ENCODE measurements at places on chromosomes 1 and 21.

DNA sequence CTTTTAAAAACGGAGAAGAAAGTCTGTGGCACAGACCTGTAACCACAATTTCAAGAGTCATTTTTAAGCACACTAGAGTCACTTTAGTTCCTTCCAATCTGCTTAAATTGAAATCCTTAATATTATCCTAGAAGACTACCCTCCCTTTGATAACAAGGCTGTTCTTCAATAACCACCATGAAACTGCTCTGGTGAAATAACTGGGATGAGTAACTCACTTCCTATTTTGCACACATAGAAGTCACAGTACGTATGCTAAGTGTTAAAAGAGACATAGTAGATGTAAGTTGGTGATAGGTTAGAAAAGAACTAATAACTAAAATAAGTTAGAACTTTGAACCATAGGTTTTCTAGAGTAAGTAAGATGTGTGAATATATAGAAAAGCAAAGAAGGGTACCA lies 107.8 kb downstream of the NME7 start:
- no peak for DNase-seq

- no peak for DNase-seq
These were observed 216.1 kb upstream of the GRIK3 start for GRCh38 chr1:37250371-37250770.

DNA sequence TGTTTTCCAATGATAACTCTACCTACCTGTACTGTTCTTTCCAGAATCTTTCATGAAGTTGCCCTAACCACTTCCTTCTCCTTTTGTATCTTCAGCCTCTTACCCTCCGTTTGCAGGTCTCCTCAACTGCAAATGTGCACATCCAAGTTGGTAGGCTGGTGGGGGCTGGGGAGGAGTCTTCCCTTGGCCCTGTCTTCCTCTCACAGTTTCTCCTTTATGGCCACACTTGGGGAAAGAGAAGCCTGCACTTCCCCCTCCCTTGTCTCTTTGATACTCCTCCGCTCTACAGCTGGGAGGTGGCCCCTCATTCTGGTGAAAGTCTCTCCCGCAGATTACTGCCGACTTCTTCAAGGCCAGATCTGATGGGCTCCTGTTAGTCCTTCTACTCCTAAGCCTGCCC lies 26.9 kb upstream of the GPR88 start:
- DNase-seq, result no peak

- no peak for DNase-seq
These were observed 10.6 kb upstream of the SPSB1 start for GRCh38 chr1:9281908-9282695.

- no peak for DNase-seq
These were observed 320.3 kb upstream of the VAMP3 start for GRCh38 chr1:7450838-7451237.

GRCh38 chr1:206451134-206451686 lies 19.1 kb upstream of the IKBKE start:
- DNase-seq, result no peak

- DNase-seq, result no peak
These were observed 8.5 kb upstream of the ARF1 start for GRCh38 chr1:228073857-228074545.

- no peak for DNase-seq
These were observed 3.9 kb downstream of the SEMA6C start for GRCh38 chr1:151142411-151143056.

DNA sequence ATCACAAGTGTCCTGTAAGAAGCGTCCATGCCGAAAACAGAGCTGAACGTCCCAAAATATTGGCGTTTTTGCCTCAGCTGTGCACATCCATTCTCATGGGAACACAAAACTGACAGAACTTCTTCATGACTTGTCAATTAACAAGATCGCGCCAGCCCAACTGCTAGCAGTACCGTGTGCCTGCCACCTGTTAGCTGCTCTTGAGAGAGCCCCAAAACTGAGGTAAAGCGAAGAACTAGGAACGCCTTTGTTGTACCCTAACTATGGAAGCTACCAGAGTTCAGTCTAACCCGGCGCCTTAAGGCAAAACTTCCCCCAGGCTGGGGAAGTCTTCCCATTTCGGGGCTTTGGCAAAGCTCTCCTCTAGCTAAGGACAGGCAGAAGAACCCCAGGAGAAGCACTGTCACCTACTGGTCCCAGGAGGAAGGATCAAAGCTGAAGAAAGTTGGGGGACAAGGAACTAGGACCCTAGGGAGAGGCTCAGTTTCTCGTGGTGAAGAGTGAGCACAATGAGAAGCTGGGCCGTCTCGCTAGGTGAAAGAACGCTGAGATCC lies 719 bp downstream of the EYA3 start:
- no peak for DNase-seq

DNA sequence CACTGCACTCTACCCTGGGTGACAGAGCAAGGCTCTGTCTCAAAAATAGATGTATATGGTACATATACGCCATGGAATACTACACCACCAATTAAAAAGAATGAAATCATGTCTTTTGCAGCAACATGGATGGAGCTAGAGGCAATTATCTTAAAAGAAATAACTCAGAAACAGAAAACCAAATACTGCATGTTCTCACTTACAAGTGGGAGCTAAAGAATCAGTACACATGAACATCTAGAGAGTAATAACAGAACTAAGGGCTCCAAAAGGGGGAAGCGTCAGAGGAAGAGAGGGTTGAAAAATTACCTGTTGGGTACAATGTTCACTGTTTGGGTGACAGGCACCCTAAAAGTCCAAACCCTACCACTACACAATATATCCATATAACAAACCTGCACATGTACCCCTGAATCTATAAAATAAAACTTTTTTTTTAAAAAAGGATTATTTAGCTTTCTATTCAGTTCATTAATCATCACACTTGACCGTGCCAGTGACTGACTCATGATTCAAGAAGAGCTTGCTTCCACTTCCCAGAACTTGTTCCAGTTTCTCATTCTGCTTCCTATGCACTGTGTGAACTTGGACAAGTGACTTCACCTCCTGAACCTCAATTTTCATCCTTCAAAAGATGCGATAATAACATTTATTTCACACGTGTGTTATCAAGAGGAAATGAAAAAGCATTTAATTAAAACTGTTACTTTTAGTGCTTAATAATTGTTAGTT lies 109.6 kb downstream of the PLPP3 start:
- DNase-seq, result no peak

DNA sequence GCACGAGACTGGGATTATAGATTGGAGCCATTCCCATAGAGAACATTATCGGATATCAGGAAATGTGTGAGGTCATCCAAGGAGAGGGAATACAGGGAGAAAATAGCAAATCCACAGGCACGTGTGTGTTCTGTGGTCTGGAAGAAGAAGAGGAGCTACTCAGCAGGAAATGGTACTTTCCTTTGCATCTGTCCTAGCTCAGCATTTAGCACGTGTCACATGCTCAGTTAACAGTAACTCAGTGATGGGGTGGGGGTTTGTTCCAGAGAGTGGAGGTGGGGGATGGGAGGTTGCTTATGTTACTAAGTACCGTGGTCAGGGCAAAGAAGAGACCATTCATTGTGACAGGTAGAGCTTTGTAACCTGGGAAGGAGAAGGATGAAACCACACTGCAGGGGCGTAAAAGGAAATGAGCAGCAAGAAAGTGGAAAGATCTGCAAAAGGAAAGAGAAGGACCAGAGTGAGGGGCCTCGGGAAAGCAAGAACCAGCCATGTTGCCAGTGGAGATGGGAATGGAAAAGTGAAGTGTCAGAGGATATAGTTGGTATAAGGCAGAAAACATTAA lies 100.4 kb downstream of the ATP5PO start:
- DNase-seq, result no peak

- no peak for DNase-seq
These were observed 27.9 kb downstream of the EPHB2 start for GRCh38 chr1:22738522-22738921.

DNA sequence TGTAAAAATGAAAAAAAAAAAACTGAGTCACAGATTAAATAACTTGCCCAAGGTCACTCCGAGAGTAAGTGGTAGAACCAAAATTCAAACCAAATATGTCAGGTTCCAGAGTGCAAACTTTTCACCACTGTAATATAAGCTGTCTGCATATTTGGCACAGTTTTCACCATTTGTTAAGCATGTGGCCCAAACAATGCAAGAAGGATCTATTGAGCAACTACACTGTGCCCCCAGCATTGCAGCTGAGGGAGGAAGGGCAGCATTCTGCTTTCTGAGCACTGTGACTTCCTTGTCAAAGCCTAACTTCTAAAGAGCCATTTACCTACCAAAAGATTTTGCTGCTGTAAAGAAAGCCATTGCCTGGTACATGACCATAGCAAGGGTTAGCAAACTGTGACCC lies 133.4 kb downstream of the SYT2 start:
- DNase-seq, result no peak

GRCh38 chr1:111720977-111721786 lies 18.0 kb downstream of the INKA2 start:
- no peak for DNase-seq
